T1000 (cell line): ENCODE measurements at places on chromosomes 3 and 15.

DNA sequence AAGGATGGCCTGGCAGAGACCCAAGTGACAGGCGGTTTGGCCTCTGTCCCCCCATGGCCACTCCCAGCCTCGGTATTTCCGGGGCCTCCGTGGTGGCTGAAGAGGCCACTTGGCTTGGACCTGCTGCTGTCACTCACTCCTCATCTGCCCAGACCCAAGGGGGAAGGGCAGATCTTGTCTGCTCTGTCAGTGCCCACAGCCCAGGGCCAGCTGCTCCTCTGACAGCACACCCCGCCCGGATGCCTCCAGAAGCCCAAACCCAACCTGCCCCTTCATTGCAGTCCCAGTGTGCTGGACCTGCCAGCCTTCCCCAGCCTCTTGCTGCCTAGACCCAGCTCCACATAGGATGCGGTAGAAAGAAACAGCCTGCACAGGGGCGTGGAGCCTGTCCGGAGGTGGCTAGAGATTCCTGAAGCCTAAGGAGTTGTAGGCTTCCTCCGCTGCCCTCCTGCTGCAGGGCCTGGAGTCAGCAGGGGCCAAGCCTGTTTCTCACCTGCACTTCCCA lies 52.0 kb downstream of the MAGEF1 start:
- DNase-seq = no peak

- DNase-seq = no peak
Observed at GRCh38 chr3:175502155-175502554, 643.0 kb downstream of the NAALADL2 start.

GRCh38 chr3:16240229-16241023 lies 24.3 kb downstream of the DPH3 start:
- DNase-seq = no peak

DNA sequence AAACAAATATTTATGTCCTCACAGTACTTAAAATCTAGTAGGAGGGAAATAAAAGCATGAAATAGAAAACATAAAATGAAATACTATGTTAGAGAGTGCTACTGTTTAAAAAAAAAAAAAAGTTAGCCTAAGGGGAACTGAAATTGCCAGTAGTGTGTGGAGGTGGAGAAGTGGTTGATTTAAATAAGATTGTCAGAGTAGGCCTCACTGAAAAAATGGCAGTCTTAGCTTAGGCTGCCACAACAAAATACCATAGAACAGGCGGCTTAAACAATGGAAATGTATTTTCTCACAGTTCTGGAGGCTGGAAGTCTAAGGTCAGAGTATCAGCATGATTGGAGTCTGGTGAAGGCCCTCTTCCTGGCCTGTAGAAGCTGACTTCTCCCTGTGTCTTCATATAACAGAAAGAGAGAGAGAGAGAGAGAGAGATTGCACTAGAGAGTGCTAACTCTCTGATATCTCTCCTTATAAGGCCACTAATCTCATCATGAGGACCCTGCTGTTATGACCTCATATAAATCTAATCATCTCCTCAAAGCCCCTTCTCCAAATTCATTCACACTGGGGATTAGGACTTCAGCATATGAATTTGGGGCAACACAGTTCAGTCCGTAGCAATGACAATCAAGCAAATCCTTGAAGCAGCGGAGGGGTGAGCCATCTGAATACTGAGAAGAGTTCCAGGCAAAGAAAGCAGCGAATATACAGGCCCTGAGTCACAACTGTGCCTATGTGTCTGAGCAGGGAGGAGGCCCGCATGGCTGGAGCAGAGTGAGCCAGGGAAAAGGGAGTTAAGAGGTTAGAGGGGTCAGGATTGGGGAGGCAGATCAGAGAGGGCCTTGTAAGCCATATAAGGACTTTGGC lies 23.6 kb upstream of the LRRC34 start:
- no peak for DNase-seq

DNA sequence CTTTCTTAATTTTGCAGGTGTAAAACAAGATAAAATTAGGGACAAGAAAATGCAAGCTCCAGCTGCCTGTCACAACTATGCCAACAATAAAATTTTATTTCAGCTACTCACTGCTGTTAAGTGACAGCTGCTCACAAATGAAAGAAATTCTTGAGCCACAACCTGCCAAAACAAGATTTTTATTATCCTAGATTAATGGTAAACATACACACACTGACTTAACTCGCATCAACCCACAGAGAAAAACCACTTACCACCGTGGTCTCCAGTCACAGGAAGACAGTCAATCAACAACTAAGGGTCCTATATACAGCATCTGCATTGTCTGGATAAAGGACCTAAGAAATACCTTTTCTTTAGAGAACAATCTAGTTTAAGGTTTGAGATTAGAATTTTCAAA lies 31.3 kb downstream of the EFL1 start:
- DNase-seq = no peak

DNA sequence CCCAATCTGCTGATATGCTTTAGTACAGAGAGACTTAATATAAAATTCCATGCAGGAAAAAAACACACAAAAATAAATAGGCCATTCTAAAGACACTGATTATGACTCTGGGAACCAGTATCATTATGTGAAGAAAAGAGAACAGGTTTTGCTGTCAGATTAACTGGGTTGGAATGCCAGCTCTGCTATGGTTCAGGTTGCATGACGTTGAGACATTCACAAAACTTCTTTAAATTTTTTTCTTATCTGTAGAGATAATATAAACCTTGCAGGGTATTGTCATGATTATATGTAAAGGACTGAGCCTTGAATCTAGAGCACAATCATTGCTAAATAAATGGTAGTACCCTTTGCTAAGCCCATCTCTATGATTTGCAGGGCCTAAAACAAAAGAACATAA lies 86.0 kb downstream of the CPNE4 start:
- no peak for DNase-seq

DNA sequence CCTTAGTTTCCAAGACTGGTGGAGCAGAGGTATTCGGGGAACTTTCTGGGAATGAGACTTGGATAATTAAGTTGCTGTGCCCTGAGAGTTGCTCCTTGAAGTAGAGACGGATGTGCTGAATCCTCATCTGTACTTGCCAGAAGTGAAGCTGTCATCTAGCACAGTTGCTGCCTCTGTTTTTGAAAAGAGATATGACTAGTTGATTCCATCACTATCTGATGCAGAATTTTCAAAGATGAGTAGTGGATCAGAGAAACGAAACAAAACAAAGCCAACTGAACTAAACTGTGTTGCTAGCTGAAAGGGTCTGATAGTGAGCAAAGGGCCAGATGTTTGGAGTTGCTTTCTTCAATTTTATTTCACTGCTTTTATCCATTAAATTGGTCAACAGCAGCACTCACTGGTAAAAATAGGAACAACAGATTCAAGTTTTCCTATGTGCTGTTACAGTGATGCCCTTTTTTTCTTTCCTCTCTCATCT lies 52.7 kb downstream of the MITF start:
- DNase-seq = no peak

DNA sequence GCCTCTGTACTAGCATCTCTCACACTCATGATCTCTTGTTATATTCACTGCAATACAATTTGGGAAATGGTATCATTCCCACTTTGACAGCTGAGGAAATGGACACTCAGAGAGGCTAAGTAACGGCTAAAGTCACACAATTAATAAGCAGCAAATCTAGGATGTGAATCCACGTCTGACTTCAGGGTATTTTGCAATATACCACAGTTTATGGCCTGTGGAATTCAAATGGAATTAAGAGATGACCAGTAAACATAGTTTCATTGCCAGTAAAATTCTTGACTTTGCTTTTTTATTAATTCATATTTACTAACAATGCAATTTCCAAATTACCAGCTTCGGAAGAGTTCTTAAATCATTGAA lies 61.1 kb downstream of the CCNL1 start:
- DNase-seq = no peak

- no peak for DNase-seq
Observed at GRCh38 chr3:52896151-52896550, 1.2 kb downstream of the STIMATE start.

DNA sequence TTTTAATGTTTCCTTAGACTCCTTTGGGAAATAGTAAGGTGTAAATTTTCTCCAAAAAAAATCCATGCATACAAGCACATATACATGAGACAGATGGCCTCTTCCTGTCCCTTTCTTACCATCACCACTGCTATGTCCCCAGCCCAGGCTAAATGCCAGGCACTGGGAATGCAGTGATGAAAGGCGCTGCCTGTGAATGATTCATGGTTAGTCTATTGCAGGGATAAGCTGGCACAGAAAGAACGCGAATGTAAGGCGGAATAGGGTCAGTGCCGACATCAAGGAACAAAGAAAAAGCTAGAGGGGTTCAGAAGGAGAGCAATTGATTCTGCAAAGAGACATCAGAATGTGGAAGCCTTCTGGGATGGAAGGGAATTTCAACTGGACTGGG lies 36.2 kb upstream of the CFAP161 start:
- no peak for DNase-seq

DNA sequence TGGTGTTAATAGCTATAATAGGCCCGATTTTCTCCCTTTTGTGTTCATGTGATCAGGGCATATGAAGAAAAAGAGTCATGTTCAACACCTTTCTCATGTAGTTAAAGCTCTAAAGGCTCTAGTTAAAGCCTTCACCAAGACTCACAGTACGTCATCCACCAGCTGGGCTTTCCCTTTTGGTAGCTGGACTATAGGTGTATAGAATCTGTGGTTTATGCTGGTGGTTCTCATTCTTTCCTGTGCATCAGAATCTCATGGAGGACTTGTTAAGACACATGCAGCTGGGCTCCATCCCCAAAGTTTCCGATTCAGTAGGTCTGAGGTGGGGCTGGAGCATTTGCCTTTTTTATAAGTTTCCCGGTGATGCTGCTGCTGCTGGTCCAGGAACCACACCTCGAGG lies 31.0 kb downstream of the CFAP91 start:
- no peak for DNase-seq

GRCh38 chr3:4508048-4508981 lies 15.2 kb downstream of the ITPR1 start:
- no peak for DNase-seq

DNA sequence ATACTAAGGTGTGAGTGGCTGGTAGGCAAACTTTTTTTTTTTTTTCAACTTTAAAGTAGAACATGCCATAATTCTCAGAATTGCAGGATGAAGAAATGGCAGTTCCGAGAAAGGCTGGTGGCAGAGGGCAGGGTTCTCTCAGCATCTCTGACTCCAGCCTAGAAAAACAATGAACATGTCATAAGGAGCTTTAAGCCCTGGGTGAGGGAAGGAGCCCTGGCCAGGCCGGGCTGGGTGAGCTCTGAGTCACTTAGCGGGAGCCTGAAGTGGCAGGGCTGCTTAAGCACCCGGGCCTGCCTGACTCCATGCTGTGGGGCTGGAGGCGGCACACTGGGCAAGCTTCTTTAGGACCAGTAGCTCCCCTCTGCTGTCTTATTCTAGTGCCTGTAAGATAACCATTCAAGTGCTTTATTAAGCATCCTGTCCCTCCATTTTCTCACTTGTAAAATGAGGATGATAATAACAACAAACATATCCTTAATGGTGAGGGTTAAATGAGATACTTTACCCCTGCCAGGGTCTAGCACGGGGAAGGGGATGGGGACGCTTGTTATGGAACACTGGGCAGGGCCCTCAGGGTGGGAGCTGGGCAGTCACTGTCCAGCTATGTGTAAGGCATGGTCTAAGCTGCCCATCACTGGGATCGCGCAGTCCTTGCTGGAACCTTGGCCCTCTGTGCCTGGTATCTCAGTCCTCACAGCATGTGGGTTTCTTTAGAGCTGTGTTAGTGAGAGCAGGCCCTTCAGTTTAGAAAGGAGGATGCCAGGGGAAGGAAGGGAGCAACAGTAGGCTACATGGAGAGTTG lies 18.4 kb downstream of the SMAD6 start:
- DNase-seq = peak; percentile 40

GRCh38 chr15:35168464-35168863 lies 83.4 kb upstream of the NANOGP8 start:
- DNase-seq = peak; percentile 5

GRCh38 chr3:10599444-10599843 lies 94.1 kb upstream of the ATP2B2 start:
- DNase-seq = no peak

DNA sequence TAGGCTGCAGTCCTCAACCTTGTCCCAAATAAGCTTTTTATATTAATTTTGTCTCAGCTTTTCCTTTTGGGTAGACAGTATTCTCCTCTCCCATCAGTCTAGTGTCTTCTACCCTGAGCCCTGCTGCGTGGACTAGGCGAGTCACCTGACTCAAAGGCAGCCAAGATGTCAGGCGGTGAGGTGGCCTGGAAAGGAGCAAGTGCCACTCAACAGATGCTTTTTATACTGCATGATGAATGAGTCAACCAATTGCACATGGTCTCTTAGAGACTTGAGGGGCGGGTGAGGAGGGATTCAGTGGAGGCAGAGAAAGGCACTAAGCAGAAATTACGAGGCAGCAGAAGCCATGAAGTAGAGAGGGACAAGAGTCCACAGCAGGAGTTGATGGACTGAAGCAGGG lies 95.9 kb downstream of the FRMD4B start:
- DNase-seq = no peak

GRCh38 chr15:52143873-52144272 lies 31.3 kb upstream of the BCL2L10 start:
- DNase-seq = peak; percentile 88

GRCh38 chr15:49174902-49175301 lies 4.9 kb downstream of the GALK2 start:
- DNase-seq = no peak

- no peak for DNase-seq
Observed at GRCh38 chr3:38226273-38226672, 39.3 kb upstream of the SLC22A13 start.

GRCh38 chr3:195075941-195076875 lies 194.8 kb downstream of the XXYLT1 start:
- no peak for DNase-seq

GRCh38 chr3:195889870-195890295 lies 18.5 kb downstream of the TNK2 start:
- no peak for DNase-seq

DNA sequence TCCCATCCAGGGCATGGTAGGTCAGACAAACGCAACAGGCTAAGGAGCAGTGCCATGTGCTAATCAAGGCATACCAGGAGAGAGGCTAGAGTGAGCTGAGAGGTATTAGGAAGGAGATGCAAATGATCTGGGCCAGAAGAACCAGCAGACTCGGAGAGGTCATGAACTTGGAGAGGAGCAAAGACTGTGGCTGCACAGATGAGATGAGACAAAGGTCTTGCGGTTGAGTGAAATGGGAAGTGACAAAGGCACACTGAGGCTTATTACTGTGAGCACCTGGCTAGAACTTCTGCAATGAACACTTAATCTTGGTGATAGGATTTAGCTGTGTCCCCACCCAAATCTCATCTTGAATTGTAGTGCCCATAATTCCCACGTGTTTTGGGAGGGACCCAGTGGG lies 380.2 kb downstream of the ULK4 start:
- DNase-seq = no peak

DNA sequence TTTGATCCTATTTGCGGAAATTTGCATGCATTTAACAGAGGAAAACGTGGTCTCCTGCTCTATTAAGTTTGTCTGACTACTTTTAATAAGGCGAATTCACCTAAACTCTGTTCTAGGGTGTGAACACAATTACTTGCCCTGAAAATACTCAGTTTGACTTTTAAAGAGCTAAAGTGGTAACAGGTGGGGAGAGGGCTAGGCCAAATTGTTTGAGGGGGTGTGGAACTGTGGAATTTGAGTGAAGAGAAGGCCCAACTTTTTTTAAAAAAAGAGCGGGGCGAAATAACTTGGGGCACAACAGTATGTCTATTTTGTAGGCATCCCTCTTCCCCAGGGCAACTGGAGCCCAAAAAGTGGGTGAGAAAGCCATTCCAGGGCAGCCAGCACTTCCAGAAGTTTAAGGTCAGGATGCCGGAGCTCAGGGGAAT lies 580 bp upstream of the FXR1 start:
- no peak for DNase-seq
